Activated B cell treated with CpG ODN at 0.5 μM for 24 hours (primary cell): ENCODE measurements at places on chromosomes 6 and 20. TPM values are rescaled to one million over a fixed set of nuclear protein-coding genes. Genes with fewer than 3 reads are reported as not detected.

DNA sequence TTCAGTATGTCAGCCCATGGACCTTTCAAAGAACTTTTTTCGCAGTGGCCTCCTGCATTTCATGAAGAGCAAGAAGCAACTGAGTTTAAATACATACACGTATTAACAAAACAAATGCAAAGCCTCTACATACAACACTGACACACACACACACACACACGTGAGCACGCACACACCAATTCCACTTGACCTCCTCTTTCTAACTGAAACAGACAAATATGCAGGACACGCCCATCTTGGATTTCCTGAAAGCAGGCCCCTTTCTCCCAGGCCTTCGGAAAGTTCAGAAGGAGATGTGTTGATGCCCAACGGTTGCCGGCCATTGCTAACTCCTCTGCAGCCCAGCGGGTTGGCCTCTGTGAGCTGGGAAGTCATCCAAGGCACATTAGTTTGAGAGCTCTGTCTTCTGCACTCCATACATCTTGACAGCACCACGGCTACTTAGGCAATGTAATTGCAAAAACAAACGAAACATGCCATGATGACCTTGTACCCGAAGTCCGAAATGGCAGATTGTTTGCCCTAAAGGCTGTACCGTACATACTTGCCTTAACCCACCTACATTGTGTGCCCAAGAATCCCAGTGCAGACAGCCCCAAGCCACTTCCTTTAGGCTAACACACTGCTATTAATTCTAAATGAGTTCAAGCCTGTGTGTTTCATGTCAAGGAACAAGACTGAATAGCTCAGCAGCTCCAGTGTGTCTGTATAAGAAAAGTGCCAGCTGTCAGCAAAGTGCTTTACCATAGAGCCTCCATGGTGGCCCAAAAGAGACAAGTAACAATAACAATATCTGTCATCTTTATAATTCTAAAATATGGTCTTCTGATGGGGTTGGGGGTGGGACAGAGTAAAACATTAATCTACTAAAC is 138.8 kb upstream of the RNF217 start:
- H3K27ac ChIP-seq: no peak overlapping the region
- H3K36me3 ChIP-seq: no peaks in the 10 kb centered on the region
- no peaks in the 10 kb centered on the region for H3K27me3 ChIP-seq
- H3K4me3 ChIP-seq: no peak overlapping the region
- no peak for DNase-seq

DNA sequence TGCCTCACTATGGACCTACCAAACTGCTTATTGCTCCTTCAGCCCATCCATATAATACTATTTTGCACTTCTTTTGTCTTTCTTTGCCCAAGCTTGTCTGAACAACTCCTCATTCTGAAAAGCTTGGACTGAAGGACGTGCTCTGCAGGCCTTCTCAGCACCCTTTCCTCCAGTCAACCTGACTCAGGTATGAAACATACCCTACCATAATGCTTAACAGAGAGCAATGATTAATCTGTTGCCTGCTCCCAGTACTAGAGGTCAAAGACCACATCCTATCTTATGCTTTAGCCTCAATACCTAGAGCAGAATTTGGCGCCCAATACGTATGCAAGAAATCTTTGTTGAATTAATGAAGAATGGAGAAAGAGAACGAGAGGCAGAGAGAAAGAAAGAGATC is 55.2 kb downstream of the ATXN1 start:
- H3K36me3 ChIP-seq: no peaks in the 10 kb centered on the region
- H3K27ac ChIP-seq: no peak overlapping the region
- no peak overlapping the region for H3K4me3 ChIP-seq
- H3K27me3 ChIP-seq: peaks cover 6% of the 10 kb centered on the region

DNA sequence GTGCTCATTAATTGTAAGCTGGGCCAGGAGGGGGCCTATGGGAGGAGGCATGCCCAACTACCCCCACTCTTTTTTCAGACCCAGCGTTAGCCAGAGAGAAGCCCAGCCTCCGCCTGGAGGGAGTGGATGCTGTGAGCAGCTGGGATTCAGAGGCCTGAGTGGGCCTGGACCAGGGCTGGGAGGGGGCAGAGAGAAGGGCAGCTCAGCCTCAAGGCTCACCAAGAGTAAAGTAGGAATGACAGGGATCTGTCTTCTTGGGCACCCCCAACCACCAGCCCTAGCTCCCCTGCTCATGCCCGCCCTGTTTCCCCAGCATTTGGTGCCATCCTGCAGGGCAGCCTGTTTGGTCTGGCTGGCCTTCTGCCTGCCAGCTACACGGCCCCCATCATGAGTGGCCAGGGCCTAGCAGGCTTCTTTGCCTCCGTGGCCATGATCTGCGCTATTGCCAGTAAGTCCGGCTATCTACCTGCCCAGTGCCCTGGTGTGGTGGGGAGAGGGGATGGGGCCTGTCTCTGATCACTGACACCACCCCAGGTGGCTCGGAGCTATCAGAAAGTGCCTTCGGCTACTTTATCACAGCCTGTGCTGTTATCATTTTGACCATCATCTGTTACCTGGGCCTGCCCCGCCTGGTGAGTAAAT is 6.8 kb downstream of the SLC29A1 start:
- H3K27me3 ChIP-seq: no peaks in the 10 kb centered on the region
- DNase-seq: no peak
- no peak overlapping the region for H3K27ac ChIP-seq
- peaks cover 2% of the 10 kb centered on the region for H3K36me3 ChIP-seq

- no peaks in the 10 kb centered on the region for H3K36me3 ChIP-seq
- H3K4me3 ChIP-seq: no peak overlapping the region
- no peaks in the 10 kb centered on the region for H3K4me1 ChIP-seq
- no peaks in the 10 kb centered on the region for H3K27me3 ChIP-seq
- no peak overlapping the region for H3K27ac ChIP-seq
- DNase-seq: no peak
Measured at GRCh38 chr6:138278326-138278725, 60.0 kb upstream of the PBOV1 start.

GRCh38 chr20:64164123-64164836 is at the start of gene MYT1:
TSS of gene MYT1 (plus strand) at chr20:64164452. CDS start at chr20:64198862, 34,410 bp downstream.
- no peak within 1 kb of the TSS for H3K4me3 ChIP-seq
- no peak within 1 kb of the TSS for H3K27ac ChIP-seq
- H3K27me3 ChIP-seq: peaks cover 66% of the 10 kb centered on the region
- no peaks in the 10 kb centered on the region for H3K4me1 ChIP-seq
- DNase-seq: no peak

GRCh38 chr6:1325461-1326309 is 13.8 kb downstream of the FOXQ1 start:
- H3K4me1 ChIP-seq: no peaks in the 10 kb centered on the region
- no peak overlapping the region for H3K4me3 ChIP-seq
- no peak overlapping the region for H3K27ac ChIP-seq
- H3K36me3 ChIP-seq: no peaks in the 10 kb centered on the region
- no peak for DNase-seq

DNA sequence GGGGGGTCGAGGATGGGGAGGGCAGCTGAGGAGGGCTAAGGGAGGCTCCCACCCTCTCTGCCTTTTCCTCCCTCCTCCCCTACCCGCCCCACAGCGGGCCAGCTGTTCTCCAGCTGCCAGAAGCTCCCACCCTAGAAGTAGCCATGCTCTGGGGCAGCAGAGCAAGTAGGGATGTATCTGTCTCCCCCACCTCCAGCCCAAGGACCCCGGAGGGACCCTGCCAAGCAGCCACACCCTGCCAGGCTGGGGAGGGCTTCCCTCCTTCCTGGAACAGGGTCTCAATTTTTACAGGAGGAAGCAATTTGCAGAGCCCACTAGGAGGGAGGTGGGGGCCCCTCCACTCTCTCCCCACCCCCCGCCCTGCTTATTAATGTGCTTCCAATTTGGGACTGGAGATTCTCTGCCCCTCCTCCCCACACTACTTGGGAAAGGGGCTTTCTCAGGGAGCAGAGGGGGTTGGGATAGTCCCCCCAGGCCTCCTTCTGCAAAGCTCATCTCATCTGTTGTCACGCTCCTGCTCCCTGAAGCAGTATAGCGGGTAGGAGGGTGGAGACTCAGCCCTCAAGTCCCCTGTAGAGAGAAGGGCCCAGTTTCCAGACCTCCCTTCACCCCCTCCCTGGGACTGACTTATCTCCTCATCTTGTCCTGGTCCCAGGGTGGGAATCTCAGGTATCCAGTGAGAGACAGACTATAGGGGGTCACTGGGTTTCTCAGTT is 4.5 kb downstream of the TEAD3 start:
- H3K36me3 ChIP-seq: no peaks in the 10 kb centered on the region
- peaks cover 10% of the 10 kb centered on the region for H3K27me3 ChIP-seq
- no peak overlapping the region for H3K4me3 ChIP-seq
- no peak for DNase-seq
- no peak overlapping the region for H3K27ac ChIP-seq

DNA sequence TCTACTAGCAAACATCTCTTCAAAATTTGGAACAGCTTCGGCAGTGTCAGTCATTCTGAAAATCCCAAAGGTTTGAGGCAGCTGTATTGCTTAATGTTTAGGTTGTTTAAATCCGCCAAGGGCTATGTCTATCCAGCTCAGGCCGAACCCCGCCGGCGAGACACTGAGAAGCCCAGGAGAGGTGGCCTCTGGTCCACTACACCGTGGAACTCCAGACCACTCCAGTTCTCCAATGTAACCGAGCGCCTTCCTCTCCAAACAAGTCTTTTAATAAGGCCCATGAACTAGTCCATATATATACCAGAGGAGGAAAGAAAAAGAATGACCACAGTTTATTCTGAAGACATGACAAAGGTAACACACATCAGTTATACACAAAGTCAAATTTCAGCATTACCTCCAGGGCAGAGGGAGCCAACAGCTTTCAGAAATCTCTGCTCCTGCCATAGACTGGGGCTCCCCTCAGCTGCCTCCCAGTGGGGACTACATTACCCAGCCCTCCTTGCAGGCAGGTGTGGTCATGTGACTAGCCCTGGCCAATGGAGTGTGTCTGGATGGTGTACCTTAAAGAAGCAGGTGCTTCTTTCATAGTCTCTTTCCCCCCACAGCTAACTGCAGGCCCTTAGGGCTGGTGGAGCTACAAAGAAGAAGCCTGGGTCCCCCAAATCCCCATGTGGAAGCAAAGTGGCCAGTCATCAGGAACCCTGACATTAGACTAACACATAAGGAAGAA is at the start of gene RAMACL:
Gene RAMACL (minus strand): TSS at position 255 of the 733 bp plus-strand sequence. CDS start 201 bp downstream, at position 54.
- no peak within 1 kb of the TSS for H3K4me3 ChIP-seq
- no peaks in the 10 kb centered on the region for H3K27me3 ChIP-seq
- H3K36me3 ChIP-seq: no peaks in the 10 kb centered on the region
- H3K27ac ChIP-seq: peak within 1 kb of the TSS; percentile 71
- H3K4me1 ChIP-seq: peaks cover 42% of the 10 kb centered on the region

DNA sequence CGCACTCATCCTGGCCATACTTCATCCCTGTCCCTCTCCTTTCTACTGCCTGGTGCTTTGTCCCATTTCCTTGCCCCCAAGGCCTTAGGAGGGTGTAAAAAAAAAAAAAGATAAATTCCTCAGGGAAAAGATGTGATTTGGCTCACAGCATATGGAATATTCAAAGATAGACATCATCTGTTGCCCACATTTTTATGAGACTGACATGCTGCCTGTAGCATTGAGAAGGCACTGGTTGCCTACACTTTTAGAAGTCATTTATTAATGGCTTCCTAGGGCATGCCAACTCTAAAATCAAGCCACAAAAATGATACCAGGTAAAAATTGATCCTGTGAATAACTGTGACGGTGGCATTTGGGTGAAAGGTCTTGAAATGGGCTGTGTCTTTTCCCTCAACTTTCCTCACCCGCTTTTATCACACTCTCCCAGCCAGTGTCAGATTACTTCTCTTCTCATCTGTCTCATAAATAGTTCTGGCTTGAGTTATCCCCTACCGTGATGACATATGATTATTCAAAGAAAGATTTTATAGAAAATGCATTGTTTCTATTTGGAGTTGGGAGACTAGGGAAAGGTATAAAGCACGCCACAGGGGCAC is 139.4 kb downstream of the CARMIL1 start:
- H3K4me3 ChIP-seq: no peak overlapping the region
- H3K27ac ChIP-seq: no peak overlapping the region
- H3K36me3 ChIP-seq: peaks cover 4% of the 10 kb centered on the region
- no peak for DNase-seq
- peaks cover 2% of the 10 kb centered on the region for H3K27me3 ChIP-seq
- peaks cover 6% of the 10 kb centered on the region for H3K4me1 ChIP-seq

DNA sequence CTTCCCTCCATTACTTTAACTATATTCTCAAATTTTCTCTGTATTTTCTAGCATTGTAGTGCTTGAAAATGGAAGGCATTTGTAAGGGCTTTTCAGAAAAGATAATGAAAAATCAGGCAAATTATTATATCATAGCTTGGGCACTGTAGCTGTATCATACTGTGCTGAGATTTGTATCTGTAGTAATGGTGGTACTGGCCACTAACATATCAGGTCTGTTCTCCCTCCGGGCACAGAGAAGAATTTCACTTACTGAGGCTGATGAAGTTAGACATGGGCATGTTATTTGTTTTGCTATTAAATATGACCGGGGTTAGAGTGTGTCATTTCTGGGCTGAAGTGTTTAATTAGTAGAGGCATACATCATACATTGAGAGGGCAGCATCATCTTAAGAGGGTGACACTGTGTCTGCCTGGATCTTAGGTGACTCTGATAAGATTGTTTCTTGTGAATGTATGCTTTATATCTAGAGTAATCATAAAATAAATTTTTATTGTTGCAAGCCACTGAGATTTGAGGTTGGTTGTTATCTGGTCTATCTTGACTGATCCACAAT is 1395.9 kb downstream of the EPHA7 start:
- H3K36me3 ChIP-seq: no peaks in the 10 kb centered on the region
- no peak overlapping the region for H3K27ac ChIP-seq
- no peak for DNase-seq
- no peaks in the 10 kb centered on the region for H3K27me3 ChIP-seq
- H3K4me3 ChIP-seq: no peak overlapping the region
- no peaks in the 10 kb centered on the region for H3K4me1 ChIP-seq

DNA sequence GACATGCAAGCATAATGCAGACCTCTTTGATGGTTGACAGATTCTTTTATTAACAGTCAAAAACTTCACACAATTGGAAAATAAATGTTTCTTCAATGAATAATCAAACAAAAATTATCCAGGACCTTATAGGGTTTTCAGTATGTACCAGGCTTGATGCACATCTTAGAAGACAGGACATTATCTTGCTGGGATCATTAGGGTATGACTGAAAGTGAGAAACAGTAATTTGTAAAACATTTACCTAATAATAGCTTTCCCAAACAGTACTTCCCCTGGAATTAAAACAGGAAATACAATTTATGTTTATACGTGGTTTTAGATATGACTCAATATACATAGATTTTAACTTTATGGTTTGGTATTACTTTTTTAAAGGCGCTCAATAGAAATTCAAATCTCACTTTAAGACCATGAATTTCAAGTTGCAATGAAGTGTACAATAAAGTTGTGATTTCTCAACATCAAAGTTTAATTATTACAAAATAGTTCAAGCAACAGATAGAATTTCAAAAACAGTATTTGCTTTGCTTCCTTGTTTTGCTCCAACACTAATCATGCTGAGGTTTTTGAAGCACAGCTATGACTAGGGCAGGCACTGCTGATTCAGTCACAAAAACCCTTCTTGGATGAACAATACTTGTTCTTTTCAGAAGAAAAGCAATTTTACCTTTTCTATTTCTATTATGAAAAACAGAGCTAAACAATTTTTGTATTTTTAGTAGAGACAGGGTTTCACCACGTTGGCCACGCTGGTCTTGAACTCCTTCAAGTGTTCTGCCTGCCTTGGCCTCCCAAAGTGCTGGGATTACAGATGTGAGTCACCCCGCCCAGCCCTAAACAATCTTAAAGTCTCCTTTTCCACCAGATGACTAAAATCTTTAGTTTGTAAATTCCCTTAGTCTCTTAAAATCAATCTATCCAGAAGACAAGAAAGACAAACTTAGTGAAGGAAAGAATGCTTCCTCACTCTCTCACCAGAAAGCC is 13.7 kb downstream of the SOD2 start:
- DNase-seq: no peak
- H3K36me3 ChIP-seq: peaks cover 47% of the 10 kb centered on the region
- H3K27me3 ChIP-seq: no peaks in the 10 kb centered on the region
- no peaks in the 10 kb centered on the region for H3K4me1 ChIP-seq
- H3K27ac ChIP-seq: no peak overlapping the region

The C20orf202 gene
- total RNA-seq: not detected in 2 replicates

The SPATA25 gene
- 0.53 and 0.88 TPM in 2 replicates for total RNA-seq

The CFAP61 gene
- total RNA-seq: not detected in 2 replicates

The SAMD5 gene
- not detected in 2 replicates for total RNA-seq

The ALDH8A1 gene
- 0.20 and 0.53 TPM in 2 replicates for total RNA-seq
